Immature natural killer cell (primary cell): ENCODE measurements at places on chromosomes 2 and 18.

DNA sequence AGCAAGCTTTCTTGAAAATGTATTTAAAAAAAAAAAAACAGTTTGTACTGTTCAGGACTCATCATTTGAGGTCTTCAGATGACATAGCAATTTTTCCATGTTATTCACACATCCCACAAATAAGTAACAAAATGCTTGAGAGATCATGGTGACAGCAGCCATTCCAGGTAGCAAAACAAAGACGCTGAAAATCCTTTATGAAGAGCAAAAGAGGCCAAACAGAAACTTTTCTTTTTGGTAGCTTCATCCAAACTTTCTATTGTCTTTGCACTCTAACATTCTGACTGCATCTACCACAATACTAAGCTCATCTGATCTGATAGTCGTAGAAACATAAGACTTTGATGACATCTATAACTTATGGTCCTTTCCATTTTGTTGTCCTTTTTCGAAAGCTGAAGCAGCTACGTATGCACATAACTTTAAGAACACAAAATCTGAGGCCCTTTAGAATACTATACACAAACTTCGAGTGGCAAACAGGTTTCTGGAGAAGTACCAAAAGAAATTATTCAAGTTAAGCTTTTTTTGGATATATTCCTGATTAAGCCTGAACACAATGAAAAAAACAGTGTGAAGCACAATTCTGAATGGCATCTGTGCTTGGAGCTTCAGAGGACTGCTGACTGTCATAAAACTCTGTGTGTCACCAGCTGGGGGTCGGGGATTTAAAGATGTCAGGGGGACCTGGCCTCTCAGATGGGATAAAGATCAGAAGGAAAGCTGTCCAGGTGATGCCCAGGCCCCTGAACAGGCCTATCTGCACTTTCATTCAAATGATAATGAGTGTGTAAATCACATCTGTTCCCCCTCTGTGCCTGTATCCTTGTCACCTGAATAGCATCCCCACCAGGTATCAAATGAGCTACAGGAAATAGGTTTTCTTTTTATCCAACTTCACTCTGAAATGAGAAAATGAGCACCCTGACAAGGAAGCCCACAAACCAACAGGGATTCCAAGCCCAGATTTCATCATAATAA, 75.8 kb downstream of the ZEB2 start:
- no peak for DNase-seq

- no peak for DNase-seq
Observed at GRCh38 chr18:47146206-47146605, 4.1 kb downstream of the HDHD2 start.

GRCh38 chr2:120360307-120360855, 14.4 kb downstream of the INHBB start:
- DNase-seq = no peak

DNA sequence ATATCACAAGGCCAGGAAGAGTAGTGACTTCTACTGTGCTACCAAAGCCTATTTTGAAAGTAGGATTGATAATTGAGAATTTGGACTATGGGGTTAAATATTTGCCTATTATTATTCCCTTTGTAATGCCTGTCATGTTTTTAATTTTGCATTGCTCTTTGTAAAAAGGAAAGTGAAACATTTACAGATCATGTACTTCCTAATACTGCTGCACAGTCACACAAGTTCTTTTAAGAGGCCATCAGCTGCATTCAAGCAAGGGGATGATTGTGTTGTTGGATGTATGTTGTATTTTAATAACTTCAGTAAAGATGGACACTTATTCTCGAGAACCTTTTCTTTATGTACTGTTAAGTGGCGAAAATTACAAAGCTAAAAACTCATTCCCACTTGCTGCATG, 70.1 kb downstream of the PLEKHA3 start:
- DNase-seq = no peak

DNA sequence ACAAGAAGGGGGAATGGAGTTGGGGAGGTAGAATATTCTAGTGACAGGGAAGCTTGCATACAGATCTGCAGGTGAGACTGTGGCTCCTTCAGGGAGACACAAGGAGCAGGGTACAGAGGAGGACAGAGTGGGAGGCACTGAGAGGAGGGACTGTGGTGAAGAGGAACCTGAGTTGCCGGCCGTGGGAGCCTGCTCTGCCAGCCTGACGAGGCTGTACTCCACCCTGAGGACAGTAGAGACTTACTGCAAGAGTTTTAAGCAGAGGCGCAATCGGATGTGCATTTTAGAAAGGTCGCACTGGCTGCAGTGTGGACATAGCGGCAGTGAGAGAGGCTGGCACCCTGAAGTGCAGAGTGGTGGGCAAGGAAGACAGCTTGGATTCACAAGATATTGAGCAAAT, 185.8 kb downstream of the GFPT1 start:
- DNase-seq = no peak

DNA sequence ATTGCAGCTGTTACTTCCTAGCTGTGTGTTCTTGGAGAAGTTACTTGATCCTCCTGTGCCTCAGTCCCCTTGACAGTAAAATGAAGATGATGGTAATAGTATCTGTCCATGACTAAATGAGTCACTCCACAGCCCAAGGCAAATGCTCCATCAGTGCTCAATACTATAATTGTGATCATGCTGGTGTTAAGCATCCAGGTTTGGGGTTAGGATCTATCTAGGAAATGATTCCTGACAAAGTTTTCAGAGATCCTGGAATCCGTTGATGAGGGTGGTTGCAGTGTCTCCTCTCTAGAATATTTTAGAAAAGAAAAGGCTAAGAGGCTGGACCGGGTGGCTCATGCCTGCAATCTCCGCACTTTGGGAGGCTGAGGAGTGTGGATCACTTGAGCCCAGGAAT, 2.7 kb upstream of the PRELID3A start:
- DNase-seq = no peak

- DNase-seq = no peak
Observed at GRCh38 chr2:40642726-40643125, 190.8 kb upstream of the SLC8A1 start.

DNA sequence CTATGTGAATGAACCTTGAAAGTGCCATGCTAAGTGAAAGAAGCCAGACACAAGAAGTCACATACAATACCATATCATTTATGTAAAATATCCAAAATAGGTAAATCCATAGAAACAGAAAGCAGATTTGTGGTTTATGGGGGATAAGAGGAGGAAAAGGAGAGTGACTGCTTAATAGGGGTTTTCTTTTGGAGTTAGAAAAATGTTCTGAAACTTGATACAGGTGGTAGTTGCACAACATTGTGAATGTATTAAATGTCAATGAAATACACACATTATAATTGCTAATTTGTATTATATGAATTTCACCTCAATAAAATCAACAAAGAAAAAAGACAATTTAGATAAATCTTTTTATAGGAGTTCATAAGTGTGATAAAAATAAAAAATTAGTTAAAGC, 37.1 kb downstream of the MEMO1 start:
- no peak for DNase-seq

DNA sequence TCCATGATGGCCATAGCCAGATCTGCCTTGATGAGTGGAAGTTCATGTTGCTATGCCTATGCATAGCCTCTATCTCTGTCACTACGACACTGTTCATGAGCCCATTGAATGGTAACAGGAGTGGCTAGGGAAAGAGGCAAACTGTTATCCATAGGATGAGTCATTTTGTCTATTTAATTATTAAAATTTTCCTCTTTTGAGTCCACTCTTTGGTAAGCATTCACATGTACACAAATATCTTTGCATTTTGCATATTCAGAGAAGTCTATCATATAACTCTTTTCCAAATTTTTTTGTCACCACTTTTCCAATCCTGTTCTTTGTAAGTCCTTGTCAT, 364.4 kb downstream of the KCNJ3 start:
- DNase-seq = no peak

DNA sequence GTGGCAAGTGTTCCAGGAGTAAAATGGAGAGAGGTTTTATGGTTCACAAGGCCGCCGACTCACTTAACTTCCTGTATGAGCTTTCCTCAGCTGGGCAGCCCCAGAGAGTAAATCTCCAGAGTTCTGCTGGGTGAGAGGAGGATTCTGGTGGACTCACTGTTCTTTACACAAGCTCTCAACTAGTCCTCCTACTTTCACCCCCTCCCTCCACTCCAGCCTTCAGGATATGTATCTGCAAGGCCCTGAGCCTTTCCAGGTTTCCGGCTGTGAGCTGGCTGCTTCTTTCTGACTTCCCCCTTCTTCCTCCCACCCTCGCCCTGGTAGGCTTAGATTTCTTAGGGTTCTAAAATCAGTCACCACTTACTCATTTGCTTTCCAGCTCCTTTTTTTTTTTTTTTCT, 34.0 kb downstream of the EML6 start:
- no peak for DNase-seq

DNA sequence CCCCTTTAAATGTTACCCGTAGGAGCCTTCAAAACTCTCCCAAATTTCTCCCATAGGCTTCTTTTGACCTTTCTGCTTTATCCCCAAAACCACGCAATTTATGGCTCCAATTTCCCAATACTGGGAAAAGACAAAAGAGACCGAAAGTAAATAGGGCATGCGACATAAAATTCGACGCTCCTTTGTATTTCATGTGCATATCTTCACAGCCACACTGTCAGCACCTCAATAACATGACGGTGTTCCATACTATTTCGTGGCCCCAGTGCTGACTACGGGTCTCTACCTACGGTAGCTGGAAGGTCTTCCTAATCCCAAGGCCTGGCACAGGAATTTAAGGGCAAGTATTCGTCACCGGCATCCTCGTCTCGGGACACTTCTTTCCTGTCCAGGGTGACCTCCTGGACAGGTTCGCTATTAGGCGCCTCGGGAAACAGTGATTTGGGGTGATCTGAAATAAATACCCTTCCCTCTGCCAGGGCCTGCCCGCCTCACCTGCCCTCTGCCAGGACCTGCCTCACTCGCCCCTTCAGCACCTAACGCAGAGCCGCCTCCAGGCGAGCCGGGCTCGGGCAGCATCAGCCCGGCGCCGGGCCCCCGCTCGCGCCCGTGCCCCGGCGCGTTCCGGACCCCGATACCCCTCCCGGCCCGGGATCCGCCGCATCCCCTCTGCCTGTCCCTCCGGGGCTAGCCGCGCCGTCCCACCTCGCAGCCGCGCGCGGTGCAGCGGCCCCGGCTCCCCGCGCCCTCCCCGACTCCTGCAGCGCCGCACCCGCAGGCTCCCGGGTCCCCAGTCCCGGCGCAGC, 680 bp downstream of the DTNB start:
- peak; percentile 64 for DNase-seq

DNA sequence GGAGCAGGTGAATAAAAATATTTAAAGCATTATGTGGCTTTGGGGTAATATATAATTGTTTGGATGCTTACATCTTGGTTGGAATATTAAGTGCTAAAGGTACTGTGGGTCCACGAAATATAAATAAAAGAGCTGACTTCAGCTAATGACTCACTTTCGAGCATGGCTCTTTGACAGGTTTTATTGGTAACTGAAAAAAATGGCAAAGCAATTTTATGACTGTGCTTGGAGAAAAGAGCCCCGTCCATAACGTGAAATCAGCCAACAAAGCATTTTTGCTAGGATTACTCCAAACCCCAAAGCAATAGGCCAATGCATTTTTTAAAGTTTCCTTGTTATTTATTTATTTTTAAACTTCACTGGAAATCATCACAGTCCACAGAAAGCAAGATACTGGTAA, 397.2 kb upstream of the CDH19 start:
- no peak for DNase-seq

DNA sequence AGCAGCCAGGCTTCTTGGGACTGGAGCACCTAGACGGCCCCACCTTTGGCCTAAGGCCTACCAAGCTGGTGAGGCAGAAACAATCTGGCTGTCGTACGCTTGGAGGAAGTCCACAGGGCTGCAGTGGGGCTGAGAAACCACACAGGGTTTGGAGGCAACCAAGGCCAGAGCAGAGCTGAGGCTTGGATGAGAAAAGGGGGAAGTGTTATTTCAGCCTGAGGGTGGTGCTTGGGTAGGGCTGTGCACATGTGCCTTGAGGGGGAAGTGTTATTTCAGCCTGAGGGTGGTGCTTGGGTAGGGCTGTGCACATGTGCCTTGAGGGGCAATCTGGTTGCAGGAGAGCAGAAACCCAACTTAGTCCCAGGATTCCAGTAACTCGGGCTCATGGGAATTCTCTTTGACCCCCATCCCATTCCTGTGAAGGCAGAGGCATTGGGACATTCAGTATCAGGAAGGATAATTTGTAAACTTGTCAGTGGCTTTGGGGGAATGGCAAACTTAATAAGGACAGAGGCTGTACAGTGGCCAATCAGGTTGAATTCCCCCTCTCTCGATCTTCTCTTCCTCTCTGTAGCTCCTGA, 971 bp upstream of the FBXO41 start:
- peak; percentile 15 for DNase-seq
